ENCODE measurements at places on chromosomes 13 and 19. TPM values are rescaled to one million over a fixed set of nuclear protein-coding genes. Genes with fewer than 3 reads are reported as not detected.

DCT gene
- 0.20 TPM for total RNA-seq

NCR1 gene
- total RNA-seq = not detected

ESD gene
- total RNA-seq = 19.2 TPM

CD37 gene
- total RNA-seq = 0.93 TPM

FPR2 gene
- 0.72 TPM for total RNA-seq

DHRS12 gene
- 24.4 TPM for total RNA-seq

All from pancreas (tissue), 10 donors.